GM19239 (cell line): ENCODE measurements at places on chromosomes 16 and 17.
A peak's percentile ranks its signal among the peaks of the same experiment; 100 is the strongest.

DNA sequence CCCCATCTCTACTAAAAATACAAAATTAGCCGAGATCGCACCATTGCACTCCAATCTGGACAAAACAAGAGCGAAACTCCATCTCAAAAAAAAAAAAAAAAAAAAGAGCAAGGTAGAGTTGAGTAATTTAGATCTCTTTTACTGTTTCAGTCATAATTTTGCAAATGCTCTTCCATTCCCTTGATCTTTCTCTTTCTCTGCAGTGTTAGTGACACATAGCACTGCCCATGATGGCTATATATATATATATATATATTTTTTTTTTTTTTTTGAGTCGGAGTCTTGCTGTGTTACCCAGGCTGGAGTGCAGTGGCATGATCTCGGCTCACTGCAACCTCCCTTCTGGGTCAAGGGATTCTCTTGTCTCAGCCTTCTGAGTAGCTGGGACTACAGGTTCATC is 12.2 kb upstream of the PHOSPHO1 start:
- no peak for DNase-seq

- no peak for DNase-seq
These were observed 30.2 kb upstream of the JPT2 start for GRCh38 chr16:1647856-1648255.

GRCh38 chr17:42067371-42068091 is 17.1 kb upstream of the C17orf113 start:
- DNase-seq: peak; percentile 70

- no peak for DNase-seq
These were observed 1.0 kb downstream of the VEZF1 start for GRCh38 chr17:57986841-57987580.

DNA sequence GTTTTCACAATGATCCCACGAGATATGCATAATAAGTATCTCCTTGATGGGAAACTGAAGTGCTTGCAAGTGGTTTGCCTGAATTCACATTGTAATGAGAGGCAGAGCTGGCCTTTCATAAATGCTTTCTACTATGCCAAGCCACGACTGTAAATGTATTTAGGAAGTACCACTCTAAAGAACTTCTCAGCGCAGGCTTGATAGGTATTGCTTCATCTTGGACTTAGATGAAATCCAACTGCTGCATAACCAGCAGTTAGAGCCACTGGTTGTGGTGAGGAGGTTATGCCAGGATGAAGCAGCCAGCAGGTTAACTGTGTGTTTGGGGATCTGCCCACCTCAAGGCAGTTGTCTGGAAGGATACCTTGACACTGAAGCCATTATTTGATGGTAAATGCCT is 26.8 kb downstream of the MARCHF10 start:
- no peak for DNase-seq

DNA sequence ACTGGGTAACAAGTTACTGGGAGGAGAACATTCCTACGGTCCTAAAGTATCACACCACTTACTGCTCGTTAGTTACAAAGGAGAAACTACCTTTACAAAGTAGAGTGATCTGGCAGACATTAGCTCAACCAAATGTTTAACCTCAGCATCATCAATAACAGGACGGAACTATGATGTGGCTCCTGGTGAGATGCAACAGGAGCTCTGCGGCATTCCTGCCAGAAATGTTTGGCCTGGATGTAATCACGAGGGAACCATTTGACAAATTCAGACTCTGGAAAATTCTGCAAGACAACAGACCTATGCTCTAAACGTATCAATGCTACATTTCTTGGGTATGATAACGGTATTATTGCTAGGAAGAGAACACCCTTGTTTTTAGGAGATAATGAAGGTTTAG is 80.4 kb downstream of the MRM3 start:
- no peak for DNase-seq

GRCh38 chr17:8051831-8052230 is 13.0 kb downstream of the ALOX15B start:
- no peak for DNase-seq

GRCh38 chr17:19354748-19355147 is 7.8 kb downstream of the B9D1 start:
- no peak for DNase-seq

GRCh38 chr17:76485569-76485968 is 15.7 kb downstream of the RHBDF2 start:
- no peak for DNase-seq

DNA sequence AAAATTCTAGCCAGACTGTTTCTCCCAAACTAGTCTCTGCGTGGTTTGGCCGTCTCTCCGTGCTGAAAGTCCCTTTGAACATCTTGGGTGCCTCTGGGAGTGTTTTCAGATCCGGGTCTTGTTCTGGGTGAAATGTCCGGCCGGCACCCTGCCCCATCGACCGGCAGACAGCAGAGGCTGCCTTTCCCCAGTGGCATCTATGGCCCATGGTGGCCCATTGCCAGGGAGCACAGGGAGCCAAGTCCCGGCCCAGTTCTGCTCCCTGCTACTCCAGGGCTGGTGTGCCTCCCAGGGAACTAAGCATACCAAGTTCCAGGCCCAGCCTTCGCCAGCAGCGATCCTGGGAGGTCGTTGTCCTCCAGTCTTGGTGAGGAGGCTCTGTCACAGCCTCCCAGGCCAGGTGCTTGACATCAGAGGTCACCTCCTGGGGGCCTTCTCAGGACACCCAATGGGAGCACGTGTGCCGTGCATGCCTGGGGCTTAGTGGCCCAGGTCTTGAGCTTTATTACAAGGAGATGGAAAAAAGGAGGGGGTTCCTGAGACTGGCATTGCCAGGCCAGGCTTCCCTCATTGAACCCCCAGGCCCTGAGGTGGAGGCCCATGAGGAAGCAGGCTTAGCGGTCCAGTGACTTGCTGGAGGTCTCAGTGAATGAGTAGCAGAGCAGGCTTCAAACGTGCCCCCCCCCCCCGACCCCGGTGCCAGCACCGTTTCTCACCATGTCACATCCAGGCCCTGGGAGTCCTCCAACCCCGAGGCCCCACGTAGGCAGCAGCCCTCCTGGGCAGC is 54.0 kb downstream of the PGS1 start:
- DNase-seq: no peak

- no peak for DNase-seq
These were observed 9.2 kb upstream of the CCL13 start for GRCh38 chr17:34347063-34347462.

GRCh38 chr17:4492721-4493561 is 5.7 kb upstream of the SPNS2 start:
- no peak for DNase-seq

GRCh38 chr17:65222214-65222738 is 85.1 kb downstream of the RGS9 start:
- no peak for DNase-seq

- no peak for DNase-seq
These were observed 17.1 kb upstream of the RHOT1 start for GRCh38 chr17:32124985-32125847.

- no peak for DNase-seq
These were observed 13.2 kb upstream of the AURKB start for GRCh38 chr17:8223356-8224126.

GRCh38 chr16:30874244-30874820 is 19.5 kb downstream of the BCL7C start:
- DNase-seq: no peak

GRCh38 chr17:6545291-6545690 is 11.1 kb downstream of the PITPNM3 start:
- no peak for DNase-seq

GRCh38 chr17:82101767-82102679 is 4.0 kb upstream of the FASN start:
- DNase-seq: no peak

DNA sequence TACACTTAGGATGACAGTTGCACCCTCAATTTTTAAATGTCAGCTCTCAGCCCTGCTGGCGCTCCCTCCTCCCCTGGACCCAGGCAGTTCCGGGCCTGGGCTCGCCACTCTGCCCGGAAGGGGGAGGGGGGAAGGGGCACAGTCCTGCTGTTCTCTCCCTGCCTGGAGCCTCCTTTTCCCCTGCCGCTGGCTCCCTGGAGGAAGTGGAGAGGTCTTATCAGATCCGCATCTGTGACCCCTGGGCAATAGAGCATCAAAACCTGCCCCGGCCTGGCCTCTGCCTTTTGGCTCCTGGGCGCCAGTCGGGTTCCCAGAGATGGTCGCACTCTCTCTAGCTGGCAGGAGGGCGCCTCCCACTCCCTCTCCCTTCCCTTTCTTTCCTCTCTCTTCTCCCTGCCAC is 149.3 kb downstream of the IRF8 start:
- no peak for DNase-seq

GRCh38 chr17:8451933-8452614 is 16.4 kb downstream of the NDEL1 start:
- no peak for DNase-seq

DNA sequence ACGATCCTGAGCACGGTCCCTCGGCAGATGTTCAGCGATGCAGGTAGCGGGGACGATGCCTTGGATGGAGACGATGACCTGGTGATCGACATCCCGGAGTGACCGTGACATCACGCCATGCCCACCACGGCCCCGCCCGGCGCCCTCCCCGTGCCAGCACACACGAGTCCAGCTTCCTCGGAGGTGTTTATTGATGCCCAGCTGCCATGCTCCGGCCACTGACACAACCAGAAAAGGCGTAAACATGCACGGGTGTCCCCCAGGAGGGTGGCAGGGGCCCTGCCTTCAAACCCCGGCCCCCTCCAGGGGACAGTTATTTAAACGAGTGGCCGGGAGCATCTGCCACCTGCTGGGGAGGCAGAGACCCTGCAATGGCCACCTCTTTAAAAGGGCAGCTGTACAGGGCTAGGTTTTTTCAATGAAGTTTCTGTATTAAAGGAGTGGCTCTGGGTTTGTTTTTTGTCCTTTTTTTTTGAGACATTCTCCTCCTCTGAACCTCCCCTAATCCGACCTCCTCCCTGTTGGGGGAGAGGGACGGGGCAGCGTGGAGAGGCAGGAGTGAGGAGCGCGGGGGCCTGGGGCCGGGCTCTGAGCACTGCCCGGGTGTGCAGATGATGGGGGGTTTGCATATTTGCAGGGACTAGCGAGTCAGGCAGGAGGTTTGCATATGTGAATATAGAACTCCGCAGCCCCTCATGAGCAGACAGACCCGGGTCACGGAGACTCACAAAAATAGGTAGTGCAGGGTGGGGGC is 5.3 kb downstream of the DOC2A start:
- peak; percentile 84 for DNase-seq

GRCh38 chr17:40103071-40103661 is 2.8 kb upstream of the NR1D1 start:
- DNase-seq: no peak

GRCh38 chr16:84764970-84765369 is 54.8 kb upstream of the CRISPLD2 start:
- no peak for DNase-seq

GRCh38 chr16:85401917-85402766 is 211.0 kb upstream of the GSE1 start:
- DNase-seq: no peak

- DNase-seq: no peak
These were observed 7.6 kb upstream of the GFAP start for GRCh38 chr17:44922746-44923470.

DNA sequence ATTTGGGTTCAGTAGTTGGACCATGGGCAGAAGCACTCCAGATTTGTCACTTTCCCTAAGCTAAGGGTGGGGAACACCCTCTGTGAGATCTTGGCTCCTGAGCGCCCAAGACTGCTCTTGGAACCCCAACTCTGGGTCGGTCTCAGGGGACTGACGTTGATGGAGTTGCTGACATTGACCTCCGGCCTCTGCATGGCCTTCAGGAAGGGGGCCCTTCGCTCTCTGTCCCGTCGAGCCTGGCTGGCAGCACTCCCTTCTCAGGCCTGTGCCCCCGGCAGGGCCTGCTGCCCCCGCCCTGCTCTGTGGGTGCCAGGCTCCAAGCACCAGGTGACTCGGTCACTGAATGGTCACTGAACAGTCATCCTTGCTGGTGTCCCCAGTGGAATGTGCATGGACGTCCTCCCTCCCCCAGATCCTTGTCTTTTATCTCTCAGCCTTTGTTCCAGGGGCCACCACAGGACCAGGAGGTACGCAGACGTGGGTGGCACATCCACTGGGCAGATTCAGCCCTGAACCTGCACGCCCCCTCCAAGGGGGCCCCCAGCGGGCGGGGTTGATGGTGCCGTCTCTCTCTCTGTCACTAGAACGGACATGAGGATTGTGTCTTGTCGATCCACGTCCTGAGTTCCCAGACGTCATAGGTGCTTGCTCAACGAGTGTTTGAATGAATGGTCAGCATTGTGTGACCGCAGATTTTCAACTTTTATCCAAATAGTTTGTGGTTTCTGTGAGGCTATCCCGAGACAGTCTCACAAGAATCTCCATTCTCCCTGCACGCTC is 314.5 kb downstream of the SEC14L1 start:
- no peak for DNase-seq

DNA sequence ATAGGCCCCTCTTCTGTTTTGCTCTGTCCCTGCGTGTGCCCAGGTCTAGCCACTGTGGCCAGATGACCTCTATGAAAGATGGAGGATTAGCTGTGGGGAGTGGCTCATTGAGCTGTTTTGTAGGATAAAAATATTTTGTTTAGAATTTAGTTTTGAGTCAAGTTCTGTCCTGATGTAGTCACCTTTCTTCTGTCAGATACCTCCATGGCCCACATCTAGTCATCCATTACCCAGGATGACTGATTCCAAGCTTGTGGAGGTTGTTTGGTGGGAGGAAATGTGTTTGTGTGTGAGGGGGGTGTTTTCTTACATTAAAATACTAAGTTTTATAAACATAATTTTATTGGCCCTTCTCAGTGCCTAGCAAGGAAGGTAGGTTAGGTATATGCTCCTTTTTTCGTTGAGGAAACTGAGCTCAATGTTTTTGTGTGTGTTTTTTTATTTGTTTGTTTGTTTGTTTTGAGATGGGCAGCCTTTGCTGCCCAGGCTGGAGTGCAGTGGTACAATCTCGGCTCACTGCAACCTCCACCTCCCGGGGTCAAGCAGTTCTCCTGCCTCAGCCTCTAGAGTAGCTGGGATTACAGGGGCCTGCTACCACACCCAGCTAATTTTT is 16.3 kb downstream of the SNX11 start:
- DNase-seq: no peak

- no peak for DNase-seq
These were observed 177.3 kb downstream of the CYB561 start for GRCh38 chr17:63268827-63269226.

DNA sequence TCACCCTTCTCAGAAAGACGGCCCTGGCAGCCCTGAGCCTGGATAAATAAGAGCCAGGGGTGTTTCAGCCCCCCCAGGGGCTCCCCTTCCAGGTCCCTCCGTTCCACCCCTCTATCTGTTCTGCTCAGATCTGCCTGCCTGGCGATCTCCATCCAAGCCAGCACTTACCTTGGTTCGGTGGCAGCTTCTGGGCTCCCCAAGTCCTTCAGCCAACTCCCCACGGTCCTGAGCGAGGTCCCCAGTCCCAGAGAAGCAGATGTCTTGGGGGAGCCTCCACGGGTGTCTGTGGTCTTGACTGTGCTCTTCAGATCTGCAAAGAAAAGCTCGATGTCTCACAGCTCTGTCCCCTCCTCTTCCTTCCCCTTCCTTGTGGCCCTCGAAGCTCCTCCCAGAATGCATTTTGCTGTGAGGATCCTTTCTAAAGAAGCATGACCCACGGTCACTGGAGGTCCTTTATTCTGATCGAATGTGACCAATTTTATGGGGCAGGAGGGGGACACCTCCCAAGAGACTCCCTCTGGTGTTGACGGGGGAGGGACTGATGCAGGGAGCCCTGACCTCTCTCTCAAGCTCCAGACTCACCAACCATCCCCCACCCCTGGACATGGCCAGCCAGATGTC is at the start of gene PIK3R6:
TSS of gene PIK3R6 (minus strand) at position 314 of the 621 bp plus-strand sequence. CDS start 17,880 bp downstream, outside the sequence.
- peak; percentile 42 for DNase-seq
